Naive thymus-derived CD8-positive, alpha-beta T cell (primary cell): ENCODE measurements at places on chromosomes 3 and 15. TPM values are rescaled to one million over a fixed set of nuclear protein-coding genes. Genes with fewer than 3 reads are reported as not detected.

- DNase-seq = no peak
- peaks cover 1% of the 10 kb centered on the region for H3K27me3 ChIP-seq
- H3K27ac ChIP-seq = no peak overlapping the region
Observed at GRCh38 chr3:141646760-141647561, 91.1 kb upstream of the RNF7 start.

GRCh38 chr3:184832044-184832443, 20.1 kb downstream of the VPS8 start:
- H3K27ac ChIP-seq = no peak overlapping the region
- no peak overlapping the region for H3K4me3 ChIP-seq
- no peaks in the 10 kb centered on the region for H3K27me3 ChIP-seq
- H3K4me1 ChIP-seq = no peaks in the 10 kb centered on the region

DNA sequence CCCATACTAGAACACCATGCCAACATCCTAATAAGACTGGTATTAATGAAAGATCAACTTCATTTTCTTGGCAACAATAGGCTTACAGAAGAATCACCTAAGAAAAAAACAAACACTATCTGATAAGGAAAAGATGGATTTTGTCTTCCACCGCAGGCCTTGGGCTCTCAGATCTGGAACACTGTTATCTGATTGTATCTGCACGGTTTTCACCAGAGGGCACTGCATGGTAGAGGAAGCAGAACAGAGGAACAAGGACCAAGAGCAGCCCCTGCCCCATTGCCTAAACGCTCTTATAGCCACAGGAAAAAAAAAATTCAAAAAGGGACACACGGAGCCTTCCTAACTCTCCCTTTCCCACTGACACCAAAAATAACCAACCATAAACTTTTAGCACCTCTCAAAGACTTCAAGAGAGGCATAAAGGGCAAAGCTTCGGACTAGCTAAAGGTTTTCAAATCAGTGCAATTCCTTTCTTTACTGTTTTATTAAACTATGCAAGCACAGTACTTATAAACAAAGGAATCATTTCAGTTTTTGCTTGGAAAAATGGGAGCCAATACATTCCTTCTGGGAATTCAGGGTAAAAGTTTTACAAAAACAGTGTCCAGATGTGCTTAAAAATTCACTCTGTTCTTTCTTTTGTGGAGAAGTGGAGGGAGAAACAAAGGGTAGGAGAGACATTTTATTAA, 23.3 kb downstream of the IL17RD start:
- H3K36me3 ChIP-seq = no peaks in the 10 kb centered on the region
- no peak for DNase-seq
- no peak overlapping the region for H3K4me3 ChIP-seq
- H3K27ac ChIP-seq = no peak overlapping the region
- peaks cover 26% of the 10 kb centered on the region for H3K27me3 ChIP-seq

GRCh38 chr3:31092748-31093589, 198.5 kb upstream of the GADL1 start:
- H3K27ac ChIP-seq = no peak overlapping the region
- no peak overlapping the region for H3K4me3 ChIP-seq
- no peak for DNase-seq
- peaks cover 3% of the 10 kb centered on the region for H3K4me1 ChIP-seq

- H3K36me3 ChIP-seq = no peaks in the 10 kb centered on the region
- no peak for DNase-seq
- no peak overlapping the region for H3K27ac ChIP-seq
- H3K4me1 ChIP-seq = no peaks in the 10 kb centered on the region
- H3K4me3 ChIP-seq = no peak overlapping the region
Observed at GRCh38 chr15:93382200-93382820, 293.3 kb upstream of the RGMA start.

DNA sequence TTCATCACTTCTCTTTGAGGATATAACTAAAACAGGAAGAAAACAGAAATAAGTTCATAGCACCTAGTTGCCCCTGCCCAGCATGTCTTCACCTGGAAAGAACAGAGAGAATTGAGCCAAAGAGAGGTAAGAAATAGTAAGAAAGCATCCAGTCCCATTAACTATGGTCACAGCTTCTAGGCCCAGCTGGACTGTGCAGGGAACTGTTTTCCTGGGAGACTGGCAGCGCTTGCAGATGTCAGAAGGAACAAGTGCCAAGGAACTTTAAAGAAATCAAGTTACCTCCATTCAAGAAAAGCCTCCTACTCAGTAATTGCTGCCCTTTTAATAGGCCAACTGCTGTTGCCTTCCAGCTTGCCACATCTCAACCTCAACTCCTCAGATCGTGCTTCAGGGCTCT, 17.8 kb upstream of the CPB1 start:
- H3K27me3 ChIP-seq = no peaks in the 10 kb centered on the region
- DNase-seq = no peak
- H3K4me1 ChIP-seq = no peaks in the 10 kb centered on the region
- H3K4me3 ChIP-seq = no peak overlapping the region
- no peak overlapping the region for H3K27ac ChIP-seq

- H3K4me3 ChIP-seq = no peak overlapping the region
- no peak overlapping the region for H3K27ac ChIP-seq
Observed at GRCh38 chr3:26350853-26351252, 271.7 kb upstream of the LRRC3B start.

DNA sequence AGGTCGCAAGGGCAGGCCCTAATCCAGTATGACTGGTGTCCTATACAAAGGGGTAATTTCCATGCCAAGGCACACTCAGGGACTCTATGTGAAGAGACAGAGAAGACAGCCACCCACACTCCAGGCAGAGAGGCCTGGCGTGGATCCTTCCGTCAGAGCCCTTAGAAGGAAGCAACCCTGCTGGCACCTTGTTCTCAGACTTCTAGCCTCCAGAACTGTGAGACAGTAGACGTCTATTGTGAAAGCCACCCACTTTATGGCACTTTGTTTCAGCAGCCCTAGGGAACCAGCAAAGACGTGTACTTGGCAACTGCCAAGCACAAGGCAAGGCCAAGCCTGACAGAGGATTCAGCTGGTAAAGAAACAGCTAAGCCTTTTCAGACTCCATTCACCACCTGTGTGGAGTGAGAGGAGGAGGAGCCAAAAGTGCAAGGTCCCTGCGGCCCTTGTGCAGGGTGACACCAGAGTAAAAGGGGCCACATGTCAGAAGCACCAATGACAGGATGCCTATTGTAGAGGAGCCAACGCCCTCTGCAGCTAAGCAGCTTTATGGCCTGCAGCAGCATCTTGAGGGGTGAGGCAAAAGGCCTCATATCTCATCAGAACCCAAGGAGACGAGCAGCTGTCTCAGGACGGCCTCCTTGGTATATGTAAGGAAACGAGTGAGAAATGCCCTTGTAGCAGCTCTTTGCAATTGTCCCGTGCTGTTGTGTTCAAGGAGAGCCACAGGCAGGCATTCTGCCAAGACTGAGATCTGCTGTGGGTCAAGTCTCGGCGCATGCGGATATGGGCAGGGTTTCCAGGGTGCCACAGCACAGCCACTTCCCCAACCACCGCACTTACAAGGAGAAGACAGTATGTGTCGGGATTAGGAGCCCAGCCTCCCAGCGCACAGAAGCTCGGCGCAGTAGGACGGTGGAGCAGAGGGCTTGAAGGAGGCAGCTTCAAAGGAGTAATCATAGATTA, 121.5 kb upstream of the LIPC start:
- no peak overlapping the region for H3K4me3 ChIP-seq
- DNase-seq = no peak
- H3K27ac ChIP-seq = peak overlapping the region; percentile 52
- no peaks in the 10 kb centered on the region for H3K36me3 ChIP-seq
- peaks cover 33% of the 10 kb centered on the region for H3K4me1 ChIP-seq

DNA sequence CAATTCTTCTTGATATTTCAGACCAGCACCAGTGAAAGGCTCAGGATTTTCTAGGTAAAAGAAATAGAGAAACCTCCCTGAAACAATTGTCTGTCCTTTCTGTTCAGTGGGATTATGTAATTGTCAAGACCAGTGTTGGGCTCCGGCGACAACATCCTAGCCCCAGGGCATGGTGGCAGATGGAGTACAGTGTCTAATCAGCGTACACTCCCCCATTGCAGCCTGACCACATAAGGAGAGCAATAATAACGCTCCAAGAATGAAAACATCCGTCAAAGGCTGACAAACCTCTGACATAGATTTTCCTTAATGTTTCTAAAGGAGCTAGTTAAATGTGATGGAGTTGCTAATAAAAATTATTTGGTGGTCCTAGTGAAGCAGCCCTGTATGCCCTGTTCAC, 144.6 kb downstream of the EBLN2 start:
- DNase-seq = no peak
- no peaks in the 10 kb centered on the region for H3K36me3 ChIP-seq
- no peak overlapping the region for H3K4me3 ChIP-seq
- peaks cover 10% of the 10 kb centered on the region for H3K27me3 ChIP-seq

- H3K4me3 ChIP-seq = no peak overlapping the region
- H3K27me3 ChIP-seq = no peaks in the 10 kb centered on the region
- H3K36me3 ChIP-seq = peaks cover 2% of the 10 kb centered on the region
- H3K4me1 ChIP-seq = peaks cover 7% of the 10 kb centered on the region
- no peak for DNase-seq
Observed at GRCh38 chr3:193744822-193745684, 152.0 kb downstream of the OPA1 start.

DNA sequence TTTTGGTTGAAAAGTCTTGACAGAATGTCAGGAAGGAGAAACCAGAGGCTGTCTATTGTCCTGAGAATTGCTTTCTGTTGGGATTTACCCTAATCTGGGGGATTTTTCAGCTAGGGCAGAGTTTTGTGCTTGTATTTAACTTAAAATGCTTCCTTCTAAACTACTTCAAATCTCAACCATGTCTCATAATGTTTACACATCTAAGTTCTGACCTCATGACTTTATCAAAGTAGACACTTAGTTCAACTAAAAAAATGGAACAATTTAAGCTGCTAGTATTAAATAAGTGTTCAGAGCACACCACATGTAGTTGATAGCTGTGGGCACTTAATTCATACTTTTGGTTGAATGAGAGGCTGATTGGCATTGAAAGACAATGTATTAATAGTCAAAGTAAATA, 28.2 kb downstream of the CLDN1 start:
- no peak for DNase-seq
- H3K4me1 ChIP-seq = no peaks in the 10 kb centered on the region
- peaks cover 9% of the 10 kb centered on the region for H3K27me3 ChIP-seq
- H3K27ac ChIP-seq = no peak overlapping the region
- no peak overlapping the region for H3K4me3 ChIP-seq
- H3K36me3 ChIP-seq = no peaks in the 10 kb centered on the region

GRCh38 chr3:32175607-32176197, 62.8 kb upstream of the CMTM8 start:
- no peak overlapping the region for H3K27ac ChIP-seq
- H3K4me1 ChIP-seq = peaks cover 9% of the 10 kb centered on the region
- H3K36me3 ChIP-seq = peaks cover 12% of the 10 kb centered on the region
- no peaks in the 10 kb centered on the region for H3K27me3 ChIP-seq
- DNase-seq = peak; percentile 11
- H3K4me3 ChIP-seq = no peak overlapping the region

DNA sequence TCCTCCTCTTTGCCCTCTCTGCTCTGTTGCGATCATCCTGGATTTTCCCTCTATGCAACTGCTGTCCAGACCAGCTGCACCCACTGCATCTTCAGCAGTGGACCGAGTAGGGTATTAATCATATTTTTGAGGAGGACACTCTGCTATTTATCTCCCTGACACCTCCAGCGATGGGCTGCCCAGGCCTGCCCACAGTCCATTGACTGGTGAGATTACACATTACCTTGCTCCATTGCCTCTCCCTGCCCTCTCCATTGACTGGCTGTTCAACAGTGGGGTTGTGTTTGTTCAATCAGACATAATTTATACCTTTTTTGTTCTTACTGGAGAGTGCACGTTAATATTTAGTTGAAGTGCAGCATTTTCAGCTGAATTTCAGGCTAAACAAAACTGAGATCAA, 559.3 kb upstream of the ARRDC4 start:
- no peak for DNase-seq
- no peaks in the 10 kb centered on the region for H3K4me1 ChIP-seq
- H3K36me3 ChIP-seq = no peaks in the 10 kb centered on the region
- H3K4me3 ChIP-seq = no peak overlapping the region
- H3K27ac ChIP-seq = no peak overlapping the region

DNA sequence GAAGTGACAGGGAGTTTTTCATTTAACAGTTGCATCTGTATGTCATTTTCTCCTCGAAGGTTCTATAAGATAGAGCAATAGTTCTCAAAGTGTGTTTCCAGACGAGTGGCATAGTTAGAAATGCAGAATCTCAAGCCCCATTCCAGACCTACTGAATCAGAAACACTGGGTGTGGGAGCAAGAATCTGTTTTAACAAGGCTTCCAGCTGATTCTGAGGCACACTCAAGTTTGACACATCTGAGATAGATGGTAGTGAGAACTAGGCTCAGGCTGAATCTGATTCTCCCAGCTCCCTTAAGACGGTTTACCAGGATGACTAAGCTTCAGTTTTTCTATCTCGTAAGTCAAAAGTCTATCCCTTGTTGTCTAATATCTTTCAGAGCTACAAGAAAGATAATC, 159.8 kb upstream of the NUDT16 start:
- no peaks in the 10 kb centered on the region for H3K27me3 ChIP-seq
- no peak overlapping the region for H3K4me3 ChIP-seq
- no peaks in the 10 kb centered on the region for H3K36me3 ChIP-seq
- DNase-seq = no peak

DNA sequence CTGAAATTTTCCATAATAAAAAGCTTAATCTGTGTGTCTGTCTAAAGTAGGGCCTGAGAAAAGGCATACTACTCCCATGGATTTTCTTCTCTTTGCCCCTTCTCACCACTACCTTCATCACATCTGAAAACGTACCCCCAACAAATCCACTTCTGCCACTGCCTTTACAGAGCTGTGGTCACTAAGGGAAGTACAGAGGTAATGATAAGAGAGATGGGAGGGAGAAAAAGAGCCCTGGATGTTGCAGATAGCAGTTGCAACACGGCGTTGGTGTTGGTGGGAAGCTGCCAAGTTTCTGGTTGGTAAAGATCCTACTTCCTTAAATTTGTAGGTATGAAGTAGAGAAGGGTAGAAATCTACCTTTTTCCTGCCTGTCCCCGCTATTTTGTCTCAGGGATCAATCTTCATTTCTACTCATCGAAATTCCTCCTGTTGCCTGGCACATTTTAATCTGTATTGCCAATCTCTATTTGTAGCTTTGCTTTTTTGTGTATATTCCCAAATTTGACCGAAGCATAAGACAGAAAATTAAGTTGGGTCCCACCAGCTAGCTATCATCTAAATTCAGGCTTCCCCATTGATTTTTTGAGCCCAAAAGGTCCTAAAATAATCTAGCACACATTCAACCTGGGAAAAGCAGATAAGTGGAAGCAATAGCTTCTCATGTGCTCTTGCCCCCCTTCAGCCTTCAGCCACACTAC, 102.9 kb downstream of the TFDP2 start:
- H3K4me1 ChIP-seq = no peaks in the 10 kb centered on the region
- no peak overlapping the region for H3K4me3 ChIP-seq
- peaks cover 10% of the 10 kb centered on the region for H3K36me3 ChIP-seq
- H3K27ac ChIP-seq = no peak overlapping the region
- no peaks in the 10 kb centered on the region for H3K27me3 ChIP-seq

The FGD5 gene
- polyA plus RNA-seq = not detected

The SPRED1 gene
- 0.09 TPM for polyA plus RNA-seq

The CHRM5 gene
- not detected for polyA plus RNA-seq
